ENCODE measurements at places on chromosomes 3 and 15.

GRCh38 chr3:23909341-23909740 is 7.4 kb downstream of the NKIRAS1 start:
- no peak for DNase-seq

- DNase-seq: no peak
These were observed 5.5 kb downstream of the AP3S2 start for GRCh38 chr15:89888214-89888804.

- DNase-seq: no peak
These were observed 12.8 kb downstream of the CFAP100 start for GRCh38 chr3:126407412-126408044.

- DNase-seq: no peak
These were observed 158.7 kb upstream of the SLCO3A1 start for GRCh38 chr15:91694831-91695210.

- no peak for DNase-seq
These were observed 131.0 kb downstream of the GABRG3 start for GRCh38 chr15:27101982-27102381.

DNA sequence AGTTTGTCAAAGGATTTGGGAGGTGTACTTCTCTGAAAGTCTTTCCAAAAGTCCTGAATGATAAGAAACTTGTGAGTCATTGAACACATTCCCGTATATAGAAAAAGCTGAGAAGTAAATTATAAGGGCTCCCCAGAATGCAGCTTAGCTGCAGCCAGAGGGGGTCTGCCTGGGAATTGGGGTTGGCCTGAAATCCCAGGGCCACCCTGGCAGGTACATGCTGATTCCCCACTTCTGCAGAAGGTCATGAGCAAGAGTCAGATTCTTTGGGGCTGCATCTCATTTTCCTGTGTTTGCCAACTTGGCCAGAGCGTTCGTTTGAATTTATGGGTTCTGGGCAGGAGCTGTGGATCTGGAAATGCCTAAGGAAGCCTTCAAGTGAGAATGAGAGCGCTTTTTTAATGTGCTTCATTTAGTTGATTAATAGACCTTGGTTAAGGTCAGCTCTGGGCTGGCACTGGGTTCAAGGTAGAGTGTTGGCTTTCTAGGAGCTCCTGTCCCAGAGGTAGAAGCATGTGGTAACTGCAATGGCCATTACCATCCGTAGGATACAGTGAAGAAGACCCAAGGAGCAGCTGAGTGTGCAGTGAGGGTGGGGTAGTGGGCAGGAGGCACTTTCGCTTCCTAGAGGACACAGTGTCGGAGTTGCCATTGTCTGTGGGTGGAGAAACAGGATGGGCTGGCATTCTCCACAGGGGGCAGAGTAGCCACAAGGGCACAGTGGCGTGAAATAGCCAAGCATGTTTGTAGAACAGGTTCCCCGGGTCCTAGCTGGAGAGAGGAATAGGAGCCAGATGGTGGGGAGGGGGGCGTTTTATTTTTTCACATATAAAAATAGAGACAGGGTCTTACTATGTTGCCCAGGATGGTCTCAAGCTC is 3.2 kb downstream of the SLC6A6 start:
- DNase-seq: no peak

GRCh38 chr15:40150163-40150925 is 10.5 kb upstream of the BUB1B start:
- DNase-seq: no peak

- no peak for DNase-seq
These were observed 482.4 kb upstream of the SGO1 start for GRCh38 chr3:20668411-20668810.

GRCh38 chr3:178551916-178552321 is 15.7 kb downstream of the KCNMB2 start:
- DNase-seq: no peak

- DNase-seq: no peak
These were observed 523.6 kb upstream of the LMCD1 start for GRCh38 chr3:7978087-7978422.

DNA sequence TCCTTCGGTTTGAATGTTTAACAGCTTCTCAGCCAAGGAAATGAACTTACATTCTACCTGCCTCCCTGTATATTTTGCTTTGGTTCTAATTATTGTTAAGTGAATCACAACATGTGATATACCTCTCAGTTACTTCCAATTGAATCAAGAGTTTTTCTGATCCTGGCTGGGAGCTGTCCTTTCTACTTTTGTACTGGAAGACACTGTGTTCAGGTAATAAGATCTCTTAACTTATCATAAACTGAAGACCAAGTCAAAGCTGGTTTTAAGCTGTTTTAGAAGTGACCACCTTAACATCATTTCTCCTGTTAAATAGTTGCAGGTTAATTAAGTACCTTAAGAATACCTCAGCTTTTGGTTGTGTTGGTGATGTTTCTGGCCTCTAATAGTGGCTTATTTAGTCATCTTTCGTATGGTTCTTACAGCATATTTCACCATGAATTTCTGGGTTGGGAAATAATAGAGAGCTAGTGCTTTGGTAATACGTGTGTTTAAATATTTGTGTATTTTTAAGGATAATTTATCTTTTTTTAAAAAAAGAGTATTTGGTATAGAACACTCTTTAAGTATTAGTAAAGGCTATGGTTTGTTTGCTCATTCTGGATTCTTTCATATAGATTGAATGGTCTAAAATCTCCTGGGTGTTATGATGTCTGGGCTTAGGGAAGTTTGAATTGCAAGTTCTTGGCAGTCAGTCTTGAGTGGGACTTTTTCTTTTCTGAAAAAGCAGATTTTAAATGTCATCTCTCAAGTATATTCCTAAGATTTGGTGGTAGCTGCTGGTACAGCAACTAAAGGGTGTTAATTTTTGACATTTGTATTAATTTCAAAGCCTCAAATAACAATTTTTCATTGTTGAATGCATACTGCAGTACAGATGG is 1.6 kb downstream of the RAB8B start:
- DNase-seq: no peak

- no peak for DNase-seq
These were observed 186.8 kb upstream of the CGNL1 start for GRCh38 chr15:57189466-57189865.

GRCh38 chr3:13825821-13826220 is 54.0 kb downstream of the WNT7A start:
- no peak for DNase-seq

GRCh38 chr3:128435561-128435960 is 31.1 kb downstream of the DNAJB8 start:
- no peak for DNase-seq

- no peak for DNase-seq
These were observed 134.0 kb downstream of the FHIT start for GRCh38 chr3:61117045-61117898.

GRCh38 chr3:59381282-59381681 is 331.5 kb upstream of the CFAP20DC start:
- DNase-seq: no peak

GRCh38 chr15:68554721-68555678 is 23.8 kb upstream of the CORO2B start:
- no peak for DNase-seq

DNA sequence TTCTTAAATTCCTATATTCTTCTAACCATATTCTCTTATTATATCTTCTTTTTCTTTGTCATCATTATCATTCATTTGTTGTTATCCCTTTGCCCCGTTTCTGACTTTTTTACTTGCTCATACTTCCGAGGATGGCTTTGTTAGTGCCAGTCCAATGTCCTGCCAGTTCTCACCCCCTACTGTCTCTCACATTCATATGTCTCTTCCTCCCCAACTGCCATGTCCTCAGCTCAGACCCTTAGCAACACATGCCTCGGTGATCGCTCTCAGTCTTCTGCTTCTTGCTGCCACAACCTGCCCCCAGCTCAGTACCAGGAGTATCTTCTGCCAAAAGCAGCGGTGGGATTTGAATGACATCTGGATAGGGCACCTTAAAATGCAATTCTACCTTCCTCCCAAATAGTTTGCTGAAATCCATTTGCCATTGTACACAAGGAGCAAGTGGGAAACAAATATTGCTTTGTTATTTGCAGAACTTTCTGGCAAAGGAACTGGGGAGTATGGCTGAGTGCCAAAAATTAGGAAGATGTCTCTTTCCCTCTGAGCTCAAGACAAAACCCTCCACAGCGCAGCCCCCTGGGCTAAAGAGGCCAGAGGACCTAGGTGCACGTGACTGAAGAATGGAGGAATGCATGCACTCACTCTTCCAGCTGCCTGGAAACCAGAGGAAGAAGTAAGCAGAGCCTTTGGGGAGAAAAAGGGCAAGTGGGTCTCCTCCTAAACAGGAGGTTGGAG is 57.7 kb upstream of the CTNNB1 start:
- no peak for DNase-seq

Data from central memory CD4-positive, alpha-beta T cell (primary cell).